ENCODE measurements at places on chromosomes 1 and 21.

GRCh38 chr21:35051287-35051818, 2.3 kb upstream of the RUNX1 start:
- peak; percentile 95 for DNase-seq

- DNase-seq: peak; percentile 88
Observed at GRCh38 chr1:17865912-17866739, 111.0 kb downstream of the ACTL8 start.

GRCh38 chr1:7121622-7121988, 336.4 kb downstream of the CAMTA1 start:
- DNase-seq: no peak

DNA sequence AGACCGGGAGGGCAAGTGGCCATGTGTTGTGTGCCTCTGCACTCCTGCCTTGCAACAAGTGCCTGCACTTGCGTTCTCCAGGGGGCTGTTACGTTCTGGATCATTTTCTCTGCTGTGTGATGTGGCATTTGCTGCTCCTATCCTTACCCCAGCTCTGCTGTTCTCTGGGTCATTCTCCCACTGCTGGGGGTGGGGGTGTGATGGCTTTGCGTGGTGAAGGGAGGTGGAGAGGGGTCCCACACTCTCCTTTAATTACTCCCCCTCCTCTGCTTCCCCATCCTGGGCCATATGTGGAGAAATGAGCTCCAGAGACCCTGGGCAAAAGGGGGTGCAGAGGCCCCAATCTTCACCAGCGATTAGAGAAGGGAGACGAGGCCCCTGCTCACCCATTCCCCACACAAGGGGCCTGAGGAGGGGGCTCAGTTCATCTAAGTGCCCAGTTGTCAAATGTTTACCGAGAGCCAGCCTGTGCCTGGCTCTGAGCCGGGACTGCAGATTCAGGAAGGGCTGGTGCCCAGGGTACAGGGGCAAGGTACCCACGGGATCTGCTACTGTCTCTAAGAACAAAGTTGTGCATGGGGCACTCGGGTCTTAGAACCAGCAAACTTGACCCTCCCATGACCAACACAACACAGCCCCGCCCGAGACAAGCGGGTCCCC, 355.4 kb downstream of the PTPRU start:
- no peak for DNase-seq

GRCh38 chr1:91700771-91701471, 185.0 kb downstream of the TGFBR3 start:
- DNase-seq: no peak

- DNase-seq: no peak
Observed at GRCh38 chr1:53260631-53261247, 22.4 kb upstream of the MAGOH start.

DNA sequence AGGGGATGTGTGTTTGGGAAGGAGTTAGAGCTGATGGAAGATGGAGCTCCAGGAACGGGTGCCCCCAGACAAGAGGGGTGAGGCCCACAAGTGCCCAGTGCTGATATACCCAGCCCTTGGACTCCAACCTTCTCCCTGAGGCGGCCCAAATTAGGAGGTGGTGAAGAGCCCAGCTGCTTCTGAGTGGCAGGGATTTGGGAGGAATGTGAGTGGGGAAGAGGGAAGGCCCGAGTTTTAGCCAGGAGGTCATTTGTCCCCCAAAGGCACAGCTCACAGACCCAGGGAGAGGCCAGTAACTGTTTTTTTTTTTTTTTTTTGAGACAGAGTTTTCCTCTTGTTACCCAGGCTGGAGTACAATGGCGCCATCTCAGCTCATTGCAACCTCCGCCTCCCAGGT, 1.2 kb upstream of the PADI2 start:
- DNase-seq: no peak

DNA sequence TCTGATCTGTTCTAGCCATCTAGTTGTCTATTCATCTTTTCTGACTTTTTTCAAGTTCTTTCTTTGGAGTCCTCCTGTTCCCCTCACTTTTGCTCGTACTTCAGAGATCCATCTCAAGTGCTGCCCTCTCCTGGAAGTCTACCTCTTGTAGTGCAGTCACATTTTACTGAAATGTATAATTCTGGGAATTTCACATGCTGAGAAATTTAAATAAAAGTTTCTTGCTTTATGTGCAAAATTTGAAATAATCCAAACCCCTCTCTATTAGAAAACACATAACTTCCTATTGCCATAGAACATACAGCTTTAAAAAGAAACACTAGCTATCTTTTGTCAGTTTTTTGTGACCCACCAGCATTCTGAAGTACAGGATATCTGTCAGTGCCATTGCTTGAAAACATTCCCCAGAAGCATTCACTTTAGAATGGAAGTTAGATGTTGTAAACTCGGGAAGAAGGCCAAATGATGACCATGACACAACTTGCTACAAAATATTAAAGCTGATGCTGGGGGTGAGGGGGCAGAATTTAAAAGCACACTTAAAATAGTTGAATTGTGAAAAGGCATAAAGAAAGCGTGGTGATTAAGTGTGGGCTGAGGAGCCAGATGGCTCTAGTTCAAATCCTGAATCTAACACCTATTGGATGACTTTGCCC, 22.0 kb downstream of the RLF start:
- DNase-seq: peak; percentile 9

DNA sequence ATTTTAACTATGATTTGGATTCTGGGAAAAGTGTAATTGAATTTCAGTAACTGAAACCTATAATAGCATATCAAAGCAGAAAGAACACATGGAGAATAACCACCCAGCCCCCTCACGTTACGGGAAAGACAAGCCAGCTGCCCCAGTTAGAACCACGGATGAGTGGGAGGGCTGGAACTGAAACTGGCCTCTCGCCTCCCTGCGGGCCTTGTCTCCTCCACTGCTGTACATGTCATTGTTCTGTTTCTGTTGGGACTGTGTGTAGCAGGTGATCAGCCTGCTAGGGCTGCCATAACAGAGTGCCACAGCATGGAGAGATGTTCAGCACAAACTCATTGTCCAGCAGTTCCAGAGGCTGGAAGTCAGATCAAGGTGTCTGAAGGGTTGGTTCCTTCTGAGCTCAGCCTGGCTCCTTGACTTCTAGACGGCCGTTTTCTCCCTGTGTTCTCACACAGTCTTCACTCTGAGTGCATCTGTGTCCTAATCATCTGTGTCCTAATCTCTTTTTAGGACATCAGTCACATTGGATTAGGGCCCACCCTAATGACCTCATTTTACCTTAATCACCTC, 52.4 kb downstream of the MAP3K21 start:
- DNase-seq: no peak

DNA sequence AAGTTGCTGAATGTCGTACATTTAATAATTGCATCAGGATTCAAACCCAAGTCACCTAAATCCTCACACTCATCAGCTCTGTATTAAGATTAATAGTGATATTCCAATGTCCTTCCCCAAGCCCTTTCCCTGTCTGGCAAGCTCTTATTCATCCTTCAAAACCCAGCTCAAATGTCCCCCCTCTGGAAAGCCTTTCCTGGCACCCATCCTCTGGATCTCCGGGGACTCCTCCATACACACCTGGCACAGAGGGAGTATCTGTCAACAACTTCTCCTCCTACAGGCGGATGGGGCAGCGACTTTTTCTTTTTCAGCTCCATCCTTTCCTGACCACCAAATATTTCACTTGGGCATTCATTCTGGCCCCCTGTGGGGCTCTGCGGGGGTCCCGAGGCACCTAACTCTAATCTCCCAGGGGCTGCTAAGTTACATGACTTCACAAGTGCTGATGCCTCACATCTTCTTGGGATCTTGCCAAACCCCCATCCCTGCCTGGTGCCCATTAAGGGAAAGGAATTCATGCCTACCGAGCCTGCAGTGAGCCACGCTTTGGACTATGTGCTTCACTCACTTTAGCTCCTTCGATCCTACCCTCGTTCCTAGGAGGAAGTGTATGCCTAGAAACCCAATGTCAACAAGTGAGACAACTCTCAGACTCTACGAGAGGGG, 15.2 kb downstream of the TINAGL1 start:
- peak; percentile 98 for DNase-seq

- peak; percentile 96 for DNase-seq
Observed at GRCh38 chr1:171313835-171314320, at the start of gene FMO4. Gene FMO4 (plus strand): TSS chr1:171314183. CDS start chr1:171319826, 5,643 bp downstream.

DNA sequence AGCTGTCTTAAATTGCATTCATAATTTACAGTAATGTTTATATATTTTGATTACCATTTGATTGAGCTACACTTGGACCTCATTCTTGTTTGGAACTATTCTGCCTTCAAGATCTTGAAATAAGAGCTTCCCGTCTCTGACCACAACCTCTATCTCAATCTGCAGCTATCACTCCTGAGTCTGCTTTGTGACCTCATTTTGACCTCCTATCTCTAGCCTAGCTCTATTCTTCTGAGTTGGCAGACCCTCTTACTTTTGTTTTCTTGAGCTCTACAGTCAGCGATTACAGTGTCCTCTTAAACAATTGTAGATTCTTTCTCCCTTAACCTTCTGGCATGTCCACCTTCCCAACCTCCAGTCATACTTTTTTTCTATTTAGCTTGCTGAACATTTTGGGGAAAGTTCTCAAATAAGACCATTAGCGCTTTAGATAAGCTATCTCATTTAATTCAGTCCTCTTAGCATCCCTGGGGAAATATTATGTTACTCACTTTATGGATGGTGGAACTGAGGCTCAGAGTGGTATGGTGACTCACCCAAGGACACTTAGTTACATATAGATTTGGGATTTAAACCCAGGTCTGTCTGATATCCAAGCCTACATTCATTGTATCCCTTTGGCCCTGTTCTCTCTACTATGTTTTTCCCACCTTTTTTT, 19.1 kb downstream of the RPAP2 start:
- no peak for DNase-seq

- DNase-seq: no peak
Observed at GRCh38 chr21:44382536-44382935, 29.1 kb downstream of the TRPM2 start.

DNA sequence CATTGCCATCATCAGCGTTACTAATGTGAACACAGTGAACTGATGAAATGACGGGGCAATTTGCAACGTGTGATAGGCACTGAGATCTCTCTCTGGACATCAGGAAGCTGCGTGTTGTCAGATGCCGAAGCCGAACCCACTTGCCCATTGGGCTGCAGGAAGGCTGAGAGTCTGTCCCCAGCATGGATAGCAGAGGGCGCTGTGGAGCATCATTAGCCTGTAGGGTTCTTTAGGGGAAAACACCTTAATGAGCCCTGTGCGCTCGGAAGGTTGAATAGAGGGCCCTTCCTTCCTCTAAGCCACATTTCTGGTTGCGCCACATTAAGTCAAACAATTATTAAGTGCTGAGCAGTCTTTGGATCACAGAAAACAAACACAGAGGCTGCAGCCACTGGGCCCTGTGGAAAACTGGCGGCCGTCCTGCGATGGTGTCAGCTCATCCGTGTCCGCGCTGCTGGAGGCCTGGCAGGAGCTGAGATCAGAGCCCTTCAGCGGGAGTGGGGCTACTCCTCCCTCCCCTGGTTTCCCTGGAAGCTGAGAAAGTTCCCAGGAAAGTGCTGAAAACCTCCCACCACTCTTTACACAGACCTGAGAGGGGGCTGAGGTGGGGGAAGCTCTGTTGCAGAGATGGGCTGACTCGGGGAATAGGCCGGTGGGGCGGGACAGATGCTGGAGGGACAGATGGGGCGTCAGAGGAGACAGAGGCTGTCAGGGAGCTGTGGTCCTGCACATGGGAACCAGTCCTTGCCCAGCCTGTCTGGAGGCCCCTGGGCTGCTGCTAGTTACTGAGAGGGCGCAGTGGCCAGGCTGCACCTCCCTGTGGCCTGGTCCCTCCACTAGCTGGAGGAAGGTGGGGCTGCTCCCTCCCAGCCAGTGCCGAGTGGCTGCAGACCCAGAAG, 12.7 kb downstream of the TFF2 start:
- DNase-seq: peak; percentile 83

GRCh38 chr1:156645056-156645455, 3.1 kb downstream of the BCAN start:
- no peak for DNase-seq

DNA sequence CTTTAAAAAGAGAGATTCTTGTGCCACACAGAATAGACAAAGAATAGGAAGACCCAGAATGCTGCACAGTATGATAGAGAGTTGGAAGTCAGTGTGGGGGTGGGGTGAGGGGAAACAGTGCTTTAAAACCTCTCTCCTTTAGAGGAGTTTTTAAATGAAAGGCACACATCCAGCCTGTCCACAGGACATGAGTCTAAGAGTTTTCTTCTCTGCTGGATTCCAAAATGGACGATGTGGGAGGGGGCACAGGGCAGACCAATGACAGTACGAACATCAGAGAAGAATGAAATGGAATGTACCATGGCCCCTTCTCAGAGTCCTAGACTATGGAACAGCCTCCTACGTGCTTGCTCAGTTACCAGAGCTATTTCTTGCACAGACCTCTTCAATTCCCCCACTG, 458.2 kb upstream of the DAB1 start:
- no peak for DNase-seq

- DNase-seq: no peak
Observed at GRCh38 chr1:55304229-55304740, 89.1 kb upstream of the USP24 start.

DNA sequence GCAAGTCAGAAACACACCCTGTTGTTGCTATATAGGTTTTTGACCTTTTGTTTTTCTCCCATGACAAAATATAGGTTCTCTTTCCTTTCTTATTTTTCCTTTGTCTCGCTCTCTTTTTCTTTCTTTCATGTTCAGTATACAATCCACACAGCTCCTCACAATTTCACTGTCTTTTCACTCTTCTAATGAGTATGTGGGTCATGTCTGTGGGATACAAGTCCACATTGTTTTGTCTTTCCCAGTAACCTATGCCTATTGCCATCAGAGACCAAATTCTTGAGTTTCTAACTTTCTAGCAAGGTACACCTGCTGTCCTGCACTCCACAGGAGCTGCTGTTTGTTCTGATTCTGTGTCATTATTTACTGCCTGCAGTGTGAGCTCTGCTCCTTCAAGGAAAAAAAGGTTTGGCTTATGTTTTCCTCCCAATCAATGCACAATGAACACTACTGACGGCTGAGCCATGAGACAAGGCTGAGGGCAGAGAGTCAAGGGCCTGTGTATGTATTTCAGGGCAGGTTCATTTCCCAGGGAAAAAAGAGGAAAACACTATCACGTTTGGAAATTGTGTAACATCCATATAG, 453.8 kb downstream of the NEGR1 start:
- DNase-seq: no peak

DNA sequence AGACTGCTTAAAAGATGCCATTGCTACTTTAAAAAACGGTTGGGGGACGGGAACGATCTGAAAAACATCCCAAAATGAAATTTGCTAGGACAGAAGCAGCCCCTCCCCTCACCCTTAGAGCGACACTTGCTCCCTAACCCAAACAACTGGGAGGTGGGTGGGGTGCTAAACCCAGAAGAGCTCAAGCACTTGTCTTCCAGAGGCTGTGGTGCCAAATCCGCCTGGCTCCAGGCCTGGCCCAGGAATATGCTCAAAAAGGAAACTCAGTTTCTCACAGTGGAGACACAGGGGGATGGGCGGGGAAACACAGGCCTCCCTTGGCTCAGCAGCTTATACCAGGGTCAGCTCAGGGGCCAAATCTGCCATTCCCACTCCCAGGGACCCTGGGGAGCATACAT, 644 bp upstream of the PBXIP1 start:
- no peak for DNase-seq

Data from Daoy (cell line).